T-helper 2 cell treated with Interferon-gamma antibody and Interleukin-4, amounts not matched to agents 5 μg/mL and 100 μg/mL, for 36 hours (primary cell): ENCODE measurements at places on chromosomes 3 and 15.

DNA sequence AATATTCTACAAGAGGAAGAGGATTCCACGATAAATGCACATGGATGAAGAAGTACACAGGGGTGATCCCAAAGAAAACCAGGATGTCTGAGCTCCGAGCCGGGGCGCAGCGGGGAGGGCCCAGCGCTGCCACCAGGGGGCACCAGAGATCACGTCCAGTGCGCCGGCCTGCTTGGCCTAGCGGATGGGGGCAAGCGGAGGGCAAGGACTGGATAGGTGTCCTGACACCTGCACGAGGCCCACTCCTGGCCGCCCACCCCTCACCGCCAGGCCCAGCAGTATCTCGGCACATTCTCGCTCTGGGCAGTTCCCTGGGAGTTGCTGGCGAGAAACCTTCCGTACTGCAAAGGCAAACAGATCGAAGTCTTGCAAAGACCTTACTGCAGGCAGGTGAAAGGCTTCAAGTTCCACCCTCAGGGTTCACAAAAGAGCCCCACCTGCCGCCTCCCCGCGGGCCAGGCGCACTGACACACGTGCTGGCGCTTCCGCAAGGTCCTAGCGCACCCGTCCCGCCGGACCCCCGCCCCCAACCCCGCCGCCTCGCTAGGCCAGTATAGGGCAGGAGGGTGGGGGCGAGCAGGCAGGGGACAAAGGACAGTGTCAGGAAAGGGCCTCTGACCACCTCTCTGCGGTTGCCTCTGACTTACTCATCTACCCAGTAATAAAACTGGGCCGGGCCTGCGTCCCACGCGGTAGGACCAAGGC lies 3.3 kb downstream of the ANKRD63 start:
- no peak overlapping the region for H3K27ac ChIP-seq
- H3K4me3 ChIP-seq, result no peak overlapping the region
- H3K27me3 ChIP-seq, result peaks cover 52% of the 10 kb centered on the region
- DNase-seq, result peak; percentile 56

- no peak overlapping the region for H3K27ac ChIP-seq
- no peaks in the 10 kb centered on the region for H3K4me1 ChIP-seq
- no peak for DNase-seq
- no peak overlapping the region for H3K4me3 ChIP-seq
- no peaks in the 10 kb centered on the region for H3K36me3 ChIP-seq
Measured at GRCh38 chr3:120823156-120823555, 80.6 kb downstream of the GTF2E1 start.

DNA sequence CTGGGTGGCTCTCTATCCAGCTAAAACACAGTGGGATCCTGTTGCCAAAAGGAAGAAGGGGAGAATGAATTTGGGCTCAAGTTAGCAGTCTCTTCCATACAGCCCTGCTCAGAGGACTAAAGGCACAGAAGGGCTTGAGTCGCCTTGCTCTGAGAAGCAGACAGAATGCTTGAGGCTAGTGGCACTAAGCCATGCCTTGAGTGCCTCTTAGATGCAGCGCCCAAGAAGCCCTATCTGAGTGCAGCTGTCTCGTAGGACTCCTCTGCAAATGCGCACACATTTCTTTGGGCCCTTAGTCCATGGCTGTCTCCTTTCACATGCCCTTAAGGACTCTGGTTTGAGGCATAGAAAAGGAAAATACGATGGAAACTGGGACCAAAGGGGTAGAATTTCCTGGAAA lies 211.3 kb upstream of the CHRM5 start:
- H3K27ac ChIP-seq, result no peak overlapping the region
- H3K4me1 ChIP-seq, result no peaks in the 10 kb centered on the region
- DNase-seq, result no peak
- no peaks in the 10 kb centered on the region for H3K36me3 ChIP-seq
- peaks cover 6% of the 10 kb centered on the region for H3K27me3 ChIP-seq
- H3K4me3 ChIP-seq, result no peak overlapping the region

- no peak overlapping the region for H3K27ac ChIP-seq
- no peak for DNase-seq
- H3K36me3 ChIP-seq, result peaks cover 32% of the 10 kb centered on the region
- H3K27me3 ChIP-seq, result no peaks in the 10 kb centered on the region
- H3K4me1 ChIP-seq, result no peaks in the 10 kb centered on the region
Measured at GRCh38 chr3:125318871-125319270, 56.3 kb downstream of the ZNF148 start.

DNA sequence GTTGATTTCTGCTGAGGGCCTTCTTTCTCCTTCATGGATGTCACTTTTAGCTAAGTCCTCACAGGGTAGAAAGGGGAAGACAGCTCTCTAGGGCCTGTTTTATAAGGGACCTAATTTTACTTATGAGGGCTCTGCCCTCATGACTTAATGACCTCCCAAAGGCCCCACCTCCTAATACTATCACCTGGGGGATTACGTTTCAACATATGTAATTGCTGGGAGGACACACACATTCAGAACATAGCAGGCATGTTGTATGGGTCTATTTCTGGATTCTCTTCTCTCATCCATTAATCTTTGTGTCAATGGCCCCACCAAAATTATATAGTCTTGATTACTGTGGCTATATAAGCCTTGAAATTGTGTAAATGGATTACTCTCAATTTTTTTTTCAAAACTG lies 255.0 kb downstream of the CLSTN2 start:
- H3K27ac ChIP-seq, result no peak overlapping the region
- no peak overlapping the region for H3K4me3 ChIP-seq
- H3K4me1 ChIP-seq, result no peaks in the 10 kb centered on the region
- no peaks in the 10 kb centered on the region for H3K36me3 ChIP-seq
- H3K27me3 ChIP-seq, result peaks cover 8% of the 10 kb centered on the region
- no peak for DNase-seq

DNA sequence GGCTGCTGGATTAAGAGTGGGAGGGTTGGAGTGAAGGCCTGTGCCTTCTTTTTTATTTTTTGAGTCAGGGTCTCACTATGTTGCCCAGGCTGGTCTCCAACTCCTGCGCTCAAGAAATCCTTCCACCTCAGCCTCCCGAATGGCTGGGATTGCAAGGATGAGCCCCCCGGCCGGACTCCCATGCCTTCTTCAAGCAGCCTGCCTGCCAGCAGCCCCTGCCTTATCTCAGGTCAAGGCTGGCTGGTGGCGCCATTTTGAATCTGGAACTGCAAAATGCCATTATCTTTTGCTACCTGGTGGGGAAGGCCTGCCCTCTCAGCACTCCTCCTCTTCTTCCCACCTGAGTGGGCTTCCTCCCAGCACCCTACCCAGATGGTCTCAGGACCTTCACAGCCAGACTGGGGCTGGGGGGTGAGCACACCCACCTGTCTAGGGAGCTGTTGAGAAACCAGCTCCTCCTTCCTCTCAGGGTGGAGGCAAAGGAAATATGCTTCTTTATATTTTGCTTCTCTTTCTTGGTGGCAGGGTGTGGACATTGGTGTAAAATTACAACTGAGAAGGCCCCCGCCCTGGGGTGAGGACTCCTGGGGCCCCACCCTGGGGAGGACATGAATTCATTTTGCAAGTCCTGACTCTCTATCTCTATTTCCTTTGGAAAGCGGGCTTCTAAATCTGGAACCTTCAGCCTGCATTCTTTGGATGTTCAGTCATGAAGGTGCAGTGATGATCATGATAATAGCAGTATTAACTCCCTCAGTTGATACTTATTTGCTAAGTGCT lies 7.7 kb upstream of the FLNB start:
- H3K4me1 ChIP-seq, result peaks cover 21% of the 10 kb centered on the region
- H3K36me3 ChIP-seq, result no peaks in the 10 kb centered on the region
- no peak for DNase-seq
- peak overlapping the region; percentile 31 for H3K4me3 ChIP-seq
- no peaks in the 10 kb centered on the region for H3K27me3 ChIP-seq

- no peak overlapping the region for H3K27ac ChIP-seq
- no peaks in the 10 kb centered on the region for H3K36me3 ChIP-seq
- H3K27me3 ChIP-seq, result no peaks in the 10 kb centered on the region
- no peaks in the 10 kb centered on the region for H3K4me1 ChIP-seq
Measured at GRCh38 chr3:53969086-53969485, 77.4 kb upstream of the SELENOK start.

DNA sequence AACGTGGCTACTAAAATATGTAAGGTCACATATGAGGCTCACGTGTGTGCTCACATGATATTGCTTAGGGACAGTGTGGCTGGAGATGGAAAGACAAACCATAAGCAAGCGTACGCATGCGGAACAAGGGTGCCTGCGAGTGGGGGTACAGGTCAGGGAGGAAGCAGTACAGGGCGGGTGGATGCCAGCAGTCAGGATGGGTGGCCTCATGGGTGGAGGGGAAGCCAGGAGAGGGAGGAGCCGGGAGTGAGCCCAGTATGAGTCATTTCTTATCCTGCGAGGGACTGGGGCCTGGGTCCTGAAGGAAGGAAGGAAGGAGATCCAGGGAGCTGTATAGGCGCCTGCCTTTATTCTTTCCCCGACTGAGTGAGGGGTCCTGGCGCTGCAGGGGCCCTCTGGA lies 42.0 kb upstream of the CGNL1 start:
- DNase-seq, result no peak
- no peak overlapping the region for H3K4me3 ChIP-seq
- H3K36me3 ChIP-seq, result no peaks in the 10 kb centered on the region
- no peak overlapping the region for H3K27ac ChIP-seq

GRCh38 chr3:197458179-197458707 lies 97.5 kb downstream of the BDH1 start:
- peaks cover 2% of the 10 kb centered on the region for H3K36me3 ChIP-seq
- H3K4me3 ChIP-seq, result peak overlapping the region; percentile 15
- H3K27me3 ChIP-seq, result peaks cover 25% of the 10 kb centered on the region
- H3K4me1 ChIP-seq, result peaks cover 12% of the 10 kb centered on the region
- no peak overlapping the region for H3K27ac ChIP-seq

GRCh38 chr15:66957431-66957720 lies 108.0 kb upstream of the SMAD3 start:
- H3K4me3 ChIP-seq, result no peak overlapping the region
- H3K27me3 ChIP-seq, result peaks cover 5% of the 10 kb centered on the region
- no peaks in the 10 kb centered on the region for H3K4me1 ChIP-seq
- DNase-seq, result no peak

GRCh38 chr3:166743481-166744134 lies 636.5 kb downstream of the ZBBX start:
- no peaks in the 10 kb centered on the region for H3K36me3 ChIP-seq
- no peak for DNase-seq
- H3K27ac ChIP-seq, result no peak overlapping the region
